ENCODE measurements at places on chromosomes 4 and X.

DNA sequence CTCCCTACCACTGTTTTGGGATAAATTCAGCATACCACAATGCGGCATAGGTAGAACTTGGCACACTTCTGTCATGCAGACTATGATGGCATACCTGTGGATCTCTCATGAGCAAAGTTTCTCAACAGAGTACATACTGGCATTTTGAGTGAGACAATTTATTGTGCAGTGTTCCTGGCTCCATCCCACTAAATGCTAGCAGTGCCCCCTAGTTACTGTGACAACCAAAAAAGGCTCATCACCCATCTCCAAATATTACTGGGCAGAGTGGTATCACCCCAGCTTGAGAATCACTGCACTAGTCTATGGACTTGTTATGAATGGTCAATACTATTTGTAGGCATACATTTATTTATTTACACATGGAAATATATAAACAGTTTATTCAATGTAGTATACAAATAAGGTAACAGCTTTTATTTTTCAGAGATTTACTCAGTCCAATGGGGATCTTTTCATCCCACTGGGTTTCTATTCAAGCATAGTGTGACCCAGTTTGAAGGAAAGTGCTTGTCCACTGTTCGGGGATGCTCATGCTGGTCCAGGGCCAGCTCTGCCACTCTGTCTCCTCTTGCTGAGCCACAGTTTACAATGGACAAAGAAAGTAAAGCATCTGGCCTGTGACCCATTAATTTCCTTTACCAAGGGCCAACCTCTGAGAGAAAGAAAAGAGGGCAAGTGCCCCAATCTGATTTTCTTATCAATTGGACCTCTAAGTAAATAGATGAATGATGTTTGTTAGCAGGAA, 81.0 kb upstream of the IL2 start:
- no peak for DNase-seq

DNA sequence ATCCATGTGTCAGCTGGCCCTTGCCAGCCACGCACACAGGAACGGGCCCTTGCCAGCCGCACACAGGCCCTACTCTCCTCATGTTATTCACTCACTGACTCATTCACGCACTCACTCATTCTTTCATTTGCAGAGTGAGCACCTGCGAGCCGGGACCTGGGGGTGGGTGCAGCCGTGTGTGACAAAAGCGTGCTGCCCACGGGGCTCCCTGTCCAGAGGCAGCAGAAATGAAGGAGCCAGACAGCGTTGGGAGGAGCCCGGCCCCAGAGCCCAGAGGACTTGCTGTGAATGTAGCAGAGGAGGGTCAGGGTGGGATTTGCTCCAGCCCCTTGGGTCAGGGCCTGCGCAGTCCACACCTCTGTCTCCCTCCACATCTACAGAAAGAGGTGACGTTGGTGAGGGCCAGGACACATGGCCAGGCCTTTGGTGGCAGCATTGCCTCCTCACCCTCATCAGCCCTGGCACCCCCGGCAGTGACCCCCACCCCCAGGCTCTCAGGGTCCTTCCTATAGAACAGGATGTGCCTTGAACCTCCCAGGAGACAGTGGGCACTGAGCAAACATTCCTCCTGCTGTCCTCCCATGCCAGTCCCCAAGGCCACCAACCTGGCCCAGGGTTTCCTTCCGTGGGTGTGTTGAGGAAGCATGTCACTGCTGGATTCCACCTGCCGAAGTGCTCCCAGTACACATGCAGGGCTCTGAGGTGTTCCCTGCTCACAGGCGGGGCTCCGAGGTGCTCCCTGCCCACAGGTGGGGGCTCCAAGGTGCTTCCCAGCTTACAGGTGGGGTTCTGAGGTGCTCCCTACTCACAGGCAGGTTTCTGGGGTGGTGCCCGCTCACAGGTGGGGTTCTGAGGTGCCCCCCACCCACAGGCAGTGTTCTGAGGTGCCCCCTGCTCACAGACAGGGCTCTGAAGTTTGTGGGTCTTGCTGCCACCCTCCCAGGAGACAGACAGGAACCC, 105.7 kb downstream of the HMX1 start:
- DNase-seq, result no peak

DNA sequence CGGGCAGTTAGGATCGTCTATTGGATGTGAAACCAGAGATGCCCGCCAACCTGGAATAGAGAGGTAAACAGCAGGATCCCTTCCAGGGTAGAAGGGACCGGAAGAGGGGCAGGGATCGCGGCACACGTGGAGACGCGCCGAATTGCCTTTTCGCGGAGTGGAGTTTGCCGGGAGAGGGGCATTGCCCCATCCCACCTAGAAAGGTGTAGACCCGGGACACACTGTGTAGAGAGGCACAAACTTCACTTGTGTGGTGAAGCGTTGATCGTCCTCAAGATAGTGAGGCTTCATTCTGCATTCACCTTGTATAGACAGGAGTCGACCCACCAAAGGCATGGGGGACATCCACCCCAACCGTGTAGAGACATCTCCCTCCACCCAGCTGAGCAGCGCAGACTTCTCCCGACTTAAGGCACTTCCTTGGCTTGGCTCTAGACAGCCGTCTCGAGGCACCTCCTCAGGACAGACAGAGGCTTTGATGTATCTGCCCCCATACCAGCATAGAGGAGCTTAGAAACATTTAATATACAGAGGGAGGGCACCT, 410 bp downstream of the GNL3L start:
- DNase-seq, result no peak

DNA sequence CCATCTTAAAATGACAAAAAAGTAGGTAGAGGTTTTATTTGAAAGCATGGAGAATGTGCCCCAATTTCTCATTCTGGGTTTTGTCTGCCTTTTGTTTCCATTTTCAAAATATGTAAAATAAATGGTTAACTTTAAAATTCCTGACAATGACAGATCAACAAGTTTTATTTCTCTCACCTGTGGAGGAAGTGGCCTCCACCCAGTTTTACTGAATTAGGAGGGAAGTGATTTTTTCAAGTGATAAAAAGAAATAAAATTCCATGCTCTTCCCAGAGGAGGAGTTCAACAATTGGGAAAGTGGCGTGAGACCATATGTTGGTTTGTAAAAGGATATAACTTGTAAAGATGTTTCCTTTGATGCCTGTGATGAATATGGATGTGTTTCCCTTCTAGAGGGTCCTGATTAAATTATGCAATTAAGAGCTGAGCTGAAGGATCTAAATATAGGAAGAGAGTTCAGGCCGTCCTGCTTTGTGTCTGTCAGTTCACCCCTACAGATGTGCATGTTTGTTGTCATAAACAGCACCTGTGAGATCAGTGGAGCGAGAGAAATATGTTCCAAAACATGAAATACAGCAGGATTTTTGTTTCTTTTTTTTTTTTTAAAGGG, 19.5 kb downstream of the SMAD1 start:
- no peak for DNase-seq

DNA sequence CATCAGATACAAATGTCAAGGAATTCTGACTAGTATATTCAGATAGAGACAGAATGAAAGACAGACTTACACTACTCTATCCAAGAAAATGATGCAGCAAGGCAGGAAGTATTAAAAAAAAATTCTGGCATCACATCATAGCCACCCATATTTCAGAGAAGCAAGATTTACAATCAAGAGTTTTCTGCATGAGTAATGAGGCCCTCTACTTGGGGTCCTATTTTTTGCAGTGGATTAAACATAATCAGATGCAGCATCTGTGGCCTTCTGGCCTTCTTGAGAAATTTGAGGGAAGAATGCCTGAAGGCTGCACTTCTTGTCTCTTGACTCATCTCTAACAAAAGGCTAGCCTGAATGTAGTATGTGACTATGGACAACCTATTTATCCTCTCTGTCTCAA, 48.2 kb upstream of the SLIT2 start:
- peak; percentile 10 for DNase-seq

GRCh38 chr4:48772556-48772955, 7.5 kb downstream of the FRYL start:
- DNase-seq, result no peak

DNA sequence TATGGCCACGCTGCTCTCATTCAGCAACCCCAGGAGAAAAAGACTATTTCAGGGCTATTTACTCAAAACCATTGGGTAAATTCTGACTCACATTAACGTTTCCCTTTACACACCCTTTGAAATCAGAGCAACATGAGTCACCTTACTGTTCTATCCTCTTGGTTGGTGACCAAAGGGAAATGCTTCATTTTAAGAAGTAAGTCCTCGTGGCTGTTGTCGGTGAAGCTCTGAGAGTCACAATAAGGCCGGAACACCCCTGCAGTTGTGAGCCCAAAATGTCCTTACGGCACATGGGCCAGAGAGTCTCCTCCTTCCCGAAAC, 56.3 kb upstream of the SPRY1 start:
- DNase-seq, result no peak

- DNase-seq, result no peak
Measured at GRCh38 chrX:23826216-23826615, 43.2 kb downstream of the SAT1 start.

GRCh38 chr4:33746979-33747378, 2497.3 kb downstream of the ARAP2 start:
- no peak for DNase-seq

DNA sequence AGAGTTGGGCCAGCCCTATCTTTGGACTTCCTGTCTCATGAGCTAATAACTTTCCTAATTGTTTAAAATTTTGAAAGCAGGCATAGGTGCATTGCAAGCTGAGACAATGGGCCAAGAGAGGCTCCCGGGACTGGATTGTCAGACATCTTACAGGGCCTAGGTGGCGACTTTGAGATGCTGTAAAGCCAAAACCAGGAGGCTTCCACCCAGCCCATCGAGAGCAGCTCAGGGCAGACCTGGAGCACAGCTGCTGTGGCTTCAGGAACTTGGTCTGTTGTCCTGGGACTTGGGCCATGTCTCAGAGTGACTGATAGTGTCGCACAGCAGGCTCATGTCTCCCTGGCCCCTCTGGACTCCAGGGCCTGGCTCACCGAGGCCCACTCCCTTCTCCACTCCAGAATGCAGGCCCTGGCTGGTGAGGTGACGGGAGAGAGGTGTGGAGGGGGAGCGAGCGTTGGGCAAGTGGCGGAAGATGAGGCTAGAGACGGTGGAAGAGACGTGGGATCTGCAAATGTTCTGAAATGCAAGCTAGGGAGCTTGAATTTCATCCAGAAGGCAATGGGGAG, 24.1 kb upstream of the MTM1 start:
- no peak for DNase-seq

DNA sequence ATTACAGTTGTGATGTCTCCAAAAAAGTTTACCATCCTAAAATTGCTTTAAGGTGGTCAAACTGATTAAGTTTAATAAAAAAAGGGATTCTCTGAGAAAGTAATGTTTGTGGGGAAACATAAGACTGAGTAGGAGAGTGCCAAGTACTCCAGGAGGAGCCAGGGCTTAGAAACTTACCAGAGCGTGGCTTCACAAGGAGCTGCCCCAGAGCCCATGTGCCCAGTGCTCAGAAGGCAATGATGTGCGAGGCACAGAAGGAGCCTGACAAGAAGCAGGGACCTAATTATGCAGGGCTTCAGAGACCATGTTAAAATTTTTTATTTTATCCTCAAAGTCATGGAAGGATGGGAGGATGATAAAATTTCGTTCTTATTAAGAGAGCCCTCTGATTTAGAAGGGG, 204.2 kb downstream of the PALLD start:
- DNase-seq, result no peak

DNA sequence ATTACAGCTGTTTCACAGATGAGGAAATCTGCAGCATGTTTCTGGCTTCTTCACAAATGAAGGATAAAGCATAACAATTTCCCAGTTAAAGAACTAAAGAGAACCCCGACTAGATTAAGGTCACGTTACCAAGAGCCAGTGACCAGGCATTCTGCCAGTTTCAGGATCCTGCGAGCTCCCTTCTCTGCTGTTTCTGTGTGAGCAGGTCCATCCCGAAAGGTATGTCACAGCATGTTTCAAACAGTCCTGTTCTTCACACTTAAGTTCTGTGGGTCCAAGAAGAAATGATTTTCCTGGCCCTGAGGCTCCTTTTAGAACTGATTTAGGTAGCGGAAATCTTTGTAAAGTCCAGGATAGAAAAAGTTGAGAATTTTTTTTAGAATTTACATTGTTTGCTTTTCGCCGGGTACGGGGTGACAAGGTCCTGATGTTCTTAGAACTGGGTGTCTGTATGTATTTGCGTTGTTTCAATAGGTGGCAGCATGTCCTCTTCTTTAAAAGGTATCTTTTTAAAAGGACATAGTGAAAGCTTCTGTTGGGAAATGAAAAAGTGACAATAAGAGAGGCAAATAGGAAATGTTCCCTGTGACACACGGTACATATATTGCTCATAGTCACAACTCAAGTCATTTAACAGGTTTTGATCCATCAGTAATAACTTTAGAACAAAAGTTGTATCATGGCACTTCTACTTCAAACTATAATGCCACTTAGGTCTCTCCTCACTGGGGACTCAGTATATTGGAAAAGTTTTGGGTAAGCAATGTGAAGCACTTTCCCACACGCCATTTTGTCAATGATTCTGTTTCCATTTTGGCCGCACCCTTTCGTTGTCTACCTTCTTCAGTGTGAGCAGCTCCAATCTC, 18.4 kb downstream of the IL21 start:
- peak; percentile 47 for DNase-seq

- no peak for DNase-seq
Measured at GRCh38 chrX:46698691-46699090, 60.2 kb downstream of the SLC9A7 start.

DNA sequence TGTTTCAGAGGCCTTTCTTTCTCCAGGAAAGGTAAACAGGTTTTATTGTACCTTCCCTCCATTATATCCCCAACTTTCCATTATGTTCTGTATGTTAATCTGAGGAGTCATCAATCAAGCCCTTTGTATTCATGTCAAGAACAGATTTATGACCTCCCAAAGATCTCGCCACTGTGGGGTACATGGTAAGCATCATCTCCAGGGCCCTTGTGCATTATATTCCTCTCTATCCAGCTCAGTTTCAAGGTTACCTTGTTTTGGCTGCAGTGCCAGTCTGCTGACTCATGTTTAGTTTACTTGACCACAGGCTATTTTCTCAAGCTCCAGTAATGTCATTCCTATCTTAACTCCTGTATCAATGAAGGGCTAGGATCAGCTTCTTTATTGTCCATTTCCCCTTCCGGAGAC, 125.1 kb upstream of the FRMPD4 start:
- no peak for DNase-seq

DNA sequence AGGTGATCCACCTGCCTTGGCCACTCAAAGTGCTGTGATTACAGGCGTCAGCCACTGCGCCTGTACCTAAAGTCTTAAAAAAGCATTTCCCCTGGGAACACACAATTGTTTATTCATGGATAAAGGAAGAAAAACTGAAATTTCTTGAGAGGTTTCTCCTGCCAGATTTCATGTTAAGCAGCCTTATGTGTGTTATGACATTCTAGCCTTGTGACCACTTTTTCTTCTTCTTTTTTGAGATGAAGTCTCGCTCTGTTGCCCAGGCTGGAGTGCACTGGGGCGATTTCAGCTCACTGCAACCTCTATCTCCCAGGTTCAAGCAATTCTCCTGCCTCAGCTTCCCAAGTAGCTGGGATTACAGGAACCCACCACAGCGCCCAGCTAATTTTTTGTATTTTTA, 57.8 kb upstream of the PLAC8 start:
- no peak for DNase-seq

DNA sequence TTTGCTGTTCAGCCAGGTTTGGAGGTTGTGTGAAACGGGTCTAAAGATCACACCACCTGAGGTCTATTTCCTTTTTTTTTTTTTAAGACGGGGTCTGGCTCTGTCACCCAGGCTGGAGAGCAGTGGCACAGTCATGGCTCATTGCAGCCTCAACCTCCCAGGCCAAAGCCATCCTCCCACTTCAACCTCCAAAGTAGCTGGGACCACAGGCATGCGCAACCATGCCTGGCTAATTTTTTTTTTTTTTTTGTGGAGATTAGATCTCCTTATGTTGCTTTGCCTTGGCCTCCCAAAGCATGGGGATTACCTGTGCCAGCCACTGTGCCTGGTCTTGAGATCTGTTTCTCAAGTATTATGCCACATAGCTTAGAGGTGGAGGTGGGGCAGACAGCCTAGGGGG, 49.2 kb upstream of the ELOVL6 start:
- DNase-seq, result no peak

All from brain (organoid and tissue), 16 donors.